ENCODE measurements at places on chromosomes 5 and 9.

DNA sequence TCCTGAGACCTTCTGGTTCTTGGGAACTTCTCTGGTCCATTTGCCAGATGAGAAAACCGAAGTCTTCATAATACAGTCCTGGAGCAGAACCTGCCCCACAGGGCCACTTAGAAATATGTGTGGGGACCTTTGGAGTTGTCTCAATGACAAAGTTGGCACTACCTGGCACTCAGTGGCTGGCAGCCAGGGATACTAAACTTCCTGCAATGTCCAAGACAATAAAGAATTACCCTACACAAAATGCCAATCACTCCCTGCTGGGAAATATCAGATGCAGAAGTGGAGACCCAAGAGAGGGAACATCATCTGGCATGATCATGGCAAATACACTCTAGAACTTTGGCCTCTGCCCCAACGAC is 29.6 kb downstream of the ADRB2 start:
- no peak for DNase-seq

- DNase-seq = no peak
These were observed 77.1 kb downstream of the GOLPH3 start for GRCh38 chr5:32096891-32097595.

- DNase-seq = no peak
These were observed 34.8 kb downstream of the LSM11 start for GRCh38 chr5:157778121-157778805.

- DNase-seq = no peak
These were observed 252.5 kb downstream of the TRPM3 start for GRCh38 chr9:70868661-70869652.

DNA sequence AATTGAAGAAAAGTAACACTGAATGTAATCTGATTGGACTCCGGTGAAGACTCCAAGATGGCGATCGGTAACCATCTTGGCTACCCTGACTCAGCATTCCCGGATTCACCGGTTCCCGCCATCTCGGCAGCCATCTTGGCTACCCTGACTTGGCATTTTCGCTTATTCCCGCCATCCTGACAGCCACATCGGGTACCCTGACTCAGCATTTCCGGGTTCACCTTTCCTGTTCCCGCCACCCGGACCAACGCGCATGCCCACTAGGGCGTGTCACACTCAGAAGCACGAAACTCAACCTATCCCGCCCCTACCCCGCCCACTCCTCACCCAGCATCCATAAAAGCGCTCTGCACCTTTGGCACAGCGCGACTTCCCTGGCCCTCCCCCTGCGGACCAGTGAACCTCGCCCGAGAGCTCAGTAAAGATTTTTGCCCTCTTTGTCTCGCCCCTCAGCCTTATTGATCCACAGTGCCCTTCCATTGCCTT is 17.2 kb downstream of the SPTLC1 start:
- DNase-seq = peak; percentile 85

- peak; percentile 19 for DNase-seq
These were observed 8.7 kb downstream of the CCL21 start for GRCh38 chr9:34701023-34701768.
